ENCODE measurements at places on chromosomes 7 and 10.

DNA sequence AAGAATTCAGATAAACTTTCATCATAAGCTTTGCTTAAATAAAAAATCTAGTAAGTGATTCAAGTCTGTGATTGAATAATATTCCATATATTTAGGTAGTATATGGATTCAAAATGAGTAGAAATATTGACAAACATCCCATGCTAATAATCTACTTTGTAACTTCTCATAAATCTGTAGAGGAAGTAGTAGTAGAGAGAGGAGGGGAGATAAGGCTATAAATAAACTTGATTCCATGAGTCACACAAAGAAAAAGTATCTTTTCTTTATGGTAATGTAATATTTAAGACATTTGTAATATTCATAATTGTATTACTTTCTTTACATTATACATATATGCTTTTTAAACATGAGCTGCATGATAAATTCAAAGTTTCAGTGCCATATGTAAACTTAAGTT lies 25.6 kb upstream of the CD36 start:
- no peak for DNase-seq

DNA sequence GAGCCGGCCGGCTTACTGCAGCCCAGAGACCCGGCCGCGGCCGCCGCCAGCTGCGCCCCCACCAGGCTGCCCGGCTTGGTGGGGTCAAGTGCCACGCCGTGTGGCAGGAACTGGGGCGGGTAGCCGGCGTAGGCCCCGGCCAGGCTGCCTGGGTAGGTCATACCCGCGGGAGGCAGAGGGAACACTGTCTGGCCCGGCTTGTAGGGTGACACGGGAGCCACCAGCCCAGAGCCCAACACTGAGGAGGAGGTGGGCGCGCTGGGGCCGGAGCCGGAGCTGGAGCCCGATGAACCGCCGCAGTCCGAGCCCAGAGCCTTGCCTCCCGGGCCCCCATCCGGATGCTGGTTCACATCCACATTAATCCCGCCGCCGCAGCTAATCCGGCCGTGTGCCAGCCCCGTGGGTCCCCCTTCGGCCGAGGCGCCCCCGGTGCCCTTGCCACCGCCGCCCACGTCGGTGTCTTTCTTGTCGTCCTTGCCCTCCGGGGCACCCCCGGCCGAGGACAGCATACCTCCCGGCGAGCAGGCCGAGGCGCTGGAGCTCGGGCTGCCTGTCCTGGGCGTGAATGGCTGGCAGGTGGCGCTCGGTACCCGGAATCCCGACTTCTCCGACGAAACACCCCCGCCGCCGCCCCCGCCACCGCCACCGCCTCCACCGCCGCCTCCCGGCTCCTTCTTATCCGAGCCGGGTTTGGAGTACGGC lies 2.0 kb downstream of the ZNF503 start:
- DNase-seq = peak; percentile 54

DNA sequence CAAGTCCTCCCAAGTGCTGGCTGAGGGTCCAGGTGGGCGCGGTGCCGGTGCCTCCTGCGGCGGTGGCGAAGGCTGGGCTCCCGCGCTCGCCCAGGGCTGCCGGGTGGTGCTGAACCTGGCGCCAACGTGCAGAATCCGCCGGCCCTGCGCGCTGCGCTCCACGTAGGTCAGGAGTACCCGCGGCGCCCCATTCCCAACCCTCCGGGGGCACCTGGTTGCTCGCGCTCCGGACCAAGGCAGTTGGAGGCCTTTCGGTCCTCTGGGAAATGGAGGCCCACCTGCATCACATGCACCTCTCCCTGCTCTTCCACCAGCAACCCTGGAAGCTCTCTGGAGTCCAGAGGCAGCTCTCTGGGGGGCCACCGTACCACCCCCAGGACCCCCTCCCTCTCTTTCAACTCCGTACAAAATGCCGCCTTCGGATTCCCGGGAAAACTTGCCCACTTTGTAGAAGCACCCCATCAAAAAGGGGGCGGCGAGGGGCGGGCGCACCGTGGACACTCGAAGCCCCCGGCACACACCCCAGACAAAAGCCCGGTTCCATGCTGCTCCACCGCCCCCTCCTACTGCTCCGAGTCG lies 745 bp downstream of the SLC16A9 start:
- peak; percentile 29 for DNase-seq

DNA sequence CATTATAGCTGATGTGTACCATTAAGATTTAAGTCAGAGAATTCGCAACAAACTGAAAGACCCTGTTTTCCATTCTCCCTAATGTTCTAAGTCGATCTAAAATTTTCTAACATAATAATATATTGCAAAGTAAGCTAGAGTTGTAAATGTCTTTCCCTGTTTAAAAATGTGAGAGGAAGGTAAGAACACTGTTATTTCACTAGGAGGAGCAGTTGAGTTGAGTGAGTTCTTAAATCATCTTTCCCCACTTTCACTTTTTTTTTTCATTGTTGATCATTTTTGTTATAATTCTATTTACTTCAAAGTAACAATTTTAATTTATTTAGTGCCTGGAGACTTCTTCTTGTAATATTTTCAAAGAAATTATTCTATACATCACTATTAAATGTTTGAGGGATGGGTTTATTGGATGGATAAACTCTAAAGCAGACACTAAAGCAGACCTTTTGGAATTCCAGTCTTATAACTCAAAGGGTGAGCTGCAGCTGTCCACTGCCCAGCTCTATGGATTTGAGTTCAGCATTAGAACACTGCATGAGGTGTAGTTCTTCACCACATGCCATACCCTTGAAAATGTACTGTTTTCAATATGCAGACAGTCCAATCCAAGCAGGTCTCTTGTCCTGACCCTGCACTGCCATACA lies 181.3 kb upstream of the FZD1 start:
- peak; percentile 67 for DNase-seq

GRCh38 chr7:2904202-2904601 lies 60.1 kb upstream of the GNA12 start:
- no peak for DNase-seq

- DNase-seq = no peak
Observed at GRCh38 chr10:105406488-105406887, 765.4 kb downstream of the SORCS3 start.

- DNase-seq = no peak
Observed at GRCh38 chr7:92972441-92972840, 136.1 kb upstream of the CDK6 start.

DNA sequence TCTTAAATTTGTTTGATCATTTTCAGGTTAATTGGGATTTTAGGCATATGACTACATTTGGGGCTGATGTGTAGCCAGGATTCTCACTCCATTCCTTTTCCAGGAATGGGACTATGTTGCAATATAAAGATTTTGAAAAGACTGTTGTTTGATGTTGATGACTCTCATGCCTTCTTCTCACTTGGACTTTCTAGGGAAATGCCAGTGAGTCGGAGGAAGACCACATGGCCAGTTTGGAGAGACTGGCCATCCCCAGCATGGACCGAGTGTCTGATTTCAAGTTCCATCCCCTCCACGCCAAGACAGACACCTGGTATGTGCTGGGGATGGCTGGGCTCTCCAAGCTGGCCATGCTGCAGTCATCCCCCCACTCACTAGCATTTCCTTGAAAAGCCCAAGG lies 5.5 kb downstream of the IGFBP3 start:
- DNase-seq = no peak

Data from SW480 (cell line).